SW 1271 (cell line): ENCODE measurements at places on chromosomes 4 and X.

GRCh38 chrX:123884809-123885408, 25.1 kb downstream of the XIAP start:
- no peak for DNase-seq

- DNase-seq: no peak
Measured at GRCh38 chr4:148239494-148239985, 202.7 kb downstream of the NR3C2 start.

DNA sequence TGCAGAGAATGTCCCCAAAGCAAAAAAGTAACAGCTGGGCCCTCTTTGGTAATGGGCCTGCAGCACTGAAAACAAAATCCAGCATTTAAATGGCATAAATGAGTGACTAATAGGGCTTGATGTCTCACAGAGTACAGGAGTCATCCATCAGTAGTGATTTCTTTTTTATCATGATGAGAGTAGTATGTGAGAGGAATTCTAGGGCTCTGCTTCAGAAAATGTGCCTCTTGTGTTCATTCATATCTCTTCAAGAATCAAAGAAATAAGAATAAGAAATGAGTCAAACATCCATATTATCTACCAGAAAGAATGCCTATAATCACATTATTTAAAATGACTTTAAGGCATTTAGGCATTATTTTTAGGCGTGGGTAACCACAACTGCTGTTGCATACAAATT, 792.9 kb upstream of the HTR2C start:
- DNase-seq: no peak

- DNase-seq: no peak
Measured at GRCh38 chr4:17546678-17547077, 30.3 kb upstream of the LAP3 start.

- peak; percentile 54 for DNase-seq
Measured at GRCh38 chr4:7101692-7102515, 34.0 kb upstream of the GRPEL1 start.

GRCh38 chr4:183352546-183352945, 30.3 kb upstream of the CLDN24 start:
- DNase-seq: no peak
